Stimulated activated CD4-positive, alpha-beta T cell treated with anti-CD3 and anti-CD28 coated beads, Interleukin-1b, Interleukin-23, amount 100 ng/mL, for 48 hours (primary cell): ENCODE measurements at places on chromosomes 2 and 18.

- DNase-seq, result no peak
Observed at GRCh38 chr2:222239945-222240675, 58.7 kb downstream of the PAX3 start.

GRCh38 chr18:22475426-22476100 is 57.8 kb upstream of the CTAGE1 start:
- no peak for DNase-seq

DNA sequence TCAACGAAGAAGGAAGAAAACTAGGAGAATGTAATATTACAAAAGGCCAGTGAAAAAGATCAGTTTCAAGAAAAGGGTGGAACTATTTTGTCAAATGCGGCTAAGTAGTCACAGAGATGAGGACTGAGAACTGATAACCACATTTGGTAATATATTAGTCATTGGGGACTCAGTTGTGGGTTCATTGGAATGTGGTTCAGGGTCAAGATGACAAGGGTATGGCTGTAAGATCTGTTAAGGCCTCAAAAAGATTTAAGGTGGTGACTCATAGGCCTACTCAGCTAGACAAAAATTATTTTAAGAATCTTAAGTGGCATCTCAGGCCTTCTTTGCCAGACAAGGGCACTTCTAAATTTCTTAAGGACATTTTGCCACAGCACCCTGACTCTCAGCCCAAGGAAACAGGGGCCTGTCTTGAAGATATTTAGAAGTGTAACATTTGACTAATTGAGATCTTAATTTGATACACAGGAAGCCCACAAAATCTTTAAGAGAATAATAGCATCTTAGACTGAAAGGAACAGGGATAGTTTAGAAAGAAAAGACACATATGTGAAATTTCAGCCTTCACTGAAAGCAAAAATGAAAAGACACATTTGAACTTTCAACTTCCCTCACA is 81.3 kb downstream of the STRADB start:
- DNase-seq, result peak; percentile 12

DNA sequence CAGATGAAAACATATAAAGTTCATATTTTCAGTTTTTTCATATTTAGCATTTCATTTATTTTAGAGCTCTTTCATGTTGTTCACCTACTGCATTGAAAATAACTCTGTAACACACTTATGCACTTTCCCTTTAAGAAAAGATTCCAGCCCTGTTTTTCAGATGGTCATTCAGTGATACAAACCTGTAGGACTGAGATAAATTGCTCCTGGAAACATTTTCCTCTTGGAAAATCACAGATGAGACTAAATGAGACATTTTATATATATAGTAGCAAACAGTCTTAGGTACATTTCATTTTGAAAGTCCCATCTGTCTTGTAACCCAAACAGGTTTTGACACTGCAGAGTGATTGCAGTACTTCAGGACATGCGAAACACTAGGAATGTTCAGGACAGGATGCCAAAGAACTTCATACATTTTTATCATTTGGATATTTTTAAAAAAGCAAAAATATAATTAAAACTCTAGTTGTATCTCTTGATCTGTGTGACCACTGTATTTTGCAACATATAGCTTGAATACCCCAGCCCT is 412.4 kb downstream of the MTX2 start:
- no peak for DNase-seq

DNA sequence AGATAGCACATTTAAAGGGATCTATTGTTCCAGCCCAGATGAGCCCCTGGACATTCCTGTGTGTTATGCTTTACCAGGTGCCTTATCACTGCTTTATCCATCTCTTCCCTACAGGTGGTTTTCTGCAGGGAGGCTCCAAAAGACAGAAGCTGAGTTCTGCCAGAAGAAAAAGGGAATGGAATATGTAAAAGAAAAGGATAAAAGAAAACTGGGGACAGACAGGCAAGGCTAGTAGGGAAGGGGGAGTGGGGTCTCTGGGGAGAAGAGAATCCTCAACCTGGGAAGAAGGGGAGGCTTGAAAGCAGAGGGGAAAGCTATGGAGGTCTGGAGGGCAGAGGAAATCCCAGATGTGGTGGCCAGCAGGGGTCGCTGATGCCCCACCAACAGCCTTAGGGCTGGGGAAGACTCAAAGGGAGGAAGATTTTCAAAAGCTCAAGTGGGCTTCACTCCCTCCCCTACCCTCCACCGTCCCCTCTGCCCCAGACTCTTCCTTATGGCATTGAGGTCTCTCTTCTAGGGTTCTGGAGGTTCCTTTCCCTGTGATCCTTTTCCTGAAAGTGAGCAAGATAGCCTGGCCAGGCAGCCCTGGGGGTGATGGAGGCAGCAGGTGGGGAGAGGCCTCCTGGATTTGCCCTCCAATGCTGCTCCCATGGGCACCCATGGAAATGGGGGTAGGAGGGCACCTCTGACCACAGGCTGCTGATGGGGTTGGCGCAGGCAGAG is 178.1 kb upstream of the PKDCC start:
- peak; percentile 69 for DNase-seq

DNA sequence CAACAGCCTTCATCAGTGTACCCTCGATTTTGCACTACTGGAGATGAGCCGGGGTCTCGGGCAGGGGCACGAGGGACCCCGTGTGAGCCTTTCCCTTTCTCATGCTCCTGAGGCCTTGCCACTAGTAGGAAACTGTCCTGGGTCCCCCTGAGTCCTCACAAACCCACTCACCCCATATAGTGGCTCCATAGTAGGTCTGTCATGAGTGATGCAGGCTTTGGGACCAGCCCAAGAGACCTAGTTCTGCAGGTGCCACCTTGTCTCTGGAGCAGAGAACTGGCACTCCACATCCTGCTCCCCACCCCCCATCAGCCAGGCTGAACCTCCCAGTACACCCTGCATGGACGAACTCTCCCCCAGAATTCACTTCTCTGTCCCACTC is 187.1 kb downstream of the SMAD7 start:
- no peak for DNase-seq

- no peak for DNase-seq
Observed at GRCh38 chr2:213306316-213306942, 22.2 kb downstream of the SPAG16 start.

DNA sequence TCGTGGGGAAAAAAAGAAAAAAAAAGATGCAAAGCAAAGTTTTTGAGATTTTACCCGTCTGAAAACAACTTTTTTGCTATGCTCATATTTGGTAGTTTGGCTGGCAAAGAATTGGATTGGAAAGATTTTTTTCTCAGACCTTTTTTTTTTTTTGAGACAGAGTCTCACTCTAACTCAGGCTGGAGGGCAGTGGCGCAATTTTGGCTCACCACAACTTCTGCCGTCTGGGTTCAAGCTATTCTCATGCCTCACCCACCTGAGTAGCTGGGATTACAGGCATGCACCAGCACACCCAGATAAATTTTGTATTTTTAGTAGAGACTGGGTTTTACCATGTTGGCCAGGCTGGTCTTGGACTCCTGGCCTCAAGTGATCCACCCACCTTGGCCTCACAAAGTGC is 56.3 kb upstream of the TANC1 start:
- no peak for DNase-seq

- DNase-seq, result no peak
Observed at GRCh38 chr2:225137971-225138370, 95.7 kb upstream of the DOCK10 start.

GRCh38 chr18:48922801-48923730 is 27.7 kb downstream of the SMAD7 start:
- DNase-seq, result no peak

DNA sequence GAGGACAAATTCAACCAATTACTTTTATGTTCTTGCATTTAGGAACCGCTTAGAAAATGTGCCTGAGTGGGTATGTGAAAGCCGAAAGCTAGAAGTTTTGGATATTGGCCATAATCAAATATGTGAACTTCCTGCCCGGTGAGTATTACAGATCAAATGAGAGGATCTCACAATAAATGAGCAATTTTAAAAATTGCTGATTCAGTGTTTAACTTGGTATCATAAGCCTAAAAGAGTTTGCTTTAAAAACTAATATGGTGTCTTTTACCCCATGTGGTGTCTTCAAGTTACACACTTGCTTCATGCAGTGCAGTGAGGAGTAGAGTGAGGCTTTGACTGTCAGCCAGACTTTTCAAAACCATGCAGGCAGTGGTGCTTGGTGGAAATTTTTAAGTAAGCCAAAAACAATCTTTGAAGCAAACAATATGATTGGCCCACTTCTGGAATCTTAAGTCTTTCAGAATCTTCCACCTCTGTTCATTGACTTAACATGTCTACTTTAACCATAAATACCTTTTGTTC is 199.6 kb downstream of the PHLPP1 start:
- DNase-seq, result no peak

- no peak for DNase-seq
Observed at GRCh38 chr18:6885006-6885481, 155.5 kb downstream of the ARHGAP28 start.
